ENCODE measurements at places on chromosomes 6 and 20.

DNA sequence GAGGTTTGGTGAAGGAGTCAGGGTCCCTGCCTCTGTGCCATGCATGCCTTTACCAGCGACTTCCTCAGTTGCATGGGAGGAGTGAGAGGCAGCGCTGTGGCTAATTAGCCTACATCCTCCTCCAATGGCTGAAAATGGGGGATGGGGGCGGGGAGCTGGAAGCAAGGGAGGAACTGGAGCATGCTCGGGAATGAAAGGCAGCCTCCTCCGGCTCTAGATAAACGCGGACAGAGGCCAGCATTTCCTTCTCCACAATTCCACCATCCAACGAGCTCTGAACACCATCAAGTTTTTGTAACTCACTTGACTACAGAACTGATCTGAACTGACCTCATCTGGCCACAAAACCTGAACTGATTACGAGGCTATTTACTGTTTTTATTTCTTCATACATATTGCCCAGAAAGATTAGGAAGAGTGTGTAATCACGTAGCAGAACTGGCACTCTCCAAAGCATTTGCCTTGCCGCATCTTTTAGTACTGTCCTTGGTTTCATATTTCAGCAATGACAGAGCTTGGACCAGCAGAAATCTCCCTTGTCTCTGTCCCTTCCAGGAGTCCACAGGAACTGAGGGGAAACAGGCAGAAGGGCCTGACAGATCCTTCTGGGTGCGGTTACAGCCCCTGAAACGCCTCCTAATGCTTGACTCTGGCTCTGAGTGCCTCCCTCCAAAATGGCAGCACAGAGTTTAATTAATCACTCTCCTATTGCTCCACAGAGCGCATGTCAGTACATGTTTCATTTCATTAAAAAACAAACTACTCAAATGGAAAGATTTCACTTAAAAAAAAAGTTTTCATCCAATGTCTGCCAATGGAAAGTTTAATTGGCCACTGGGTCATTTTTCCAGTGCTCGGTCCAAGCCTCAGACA, 58.2 kb upstream of the TRAF3IP2 start:
- DNase-seq: no peak

- DNase-seq: no peak
Measured at GRCh38 chr6:111724039-111724438, 118.4 kb upstream of the TRAF3IP2 start.

- DNase-seq: no peak
Measured at GRCh38 chr6:170069611-170070010, 221.3 kb downstream of the DLL1 start.

- DNase-seq: no peak
Measured at GRCh38 chr20:44180814-44181213, 6.2 kb downstream of the JPH2 start.

GRCh38 chr6:116969211-116969863, 92.3 kb downstream of the RFX6 start:
- peak; percentile 31 for DNase-seq

DNA sequence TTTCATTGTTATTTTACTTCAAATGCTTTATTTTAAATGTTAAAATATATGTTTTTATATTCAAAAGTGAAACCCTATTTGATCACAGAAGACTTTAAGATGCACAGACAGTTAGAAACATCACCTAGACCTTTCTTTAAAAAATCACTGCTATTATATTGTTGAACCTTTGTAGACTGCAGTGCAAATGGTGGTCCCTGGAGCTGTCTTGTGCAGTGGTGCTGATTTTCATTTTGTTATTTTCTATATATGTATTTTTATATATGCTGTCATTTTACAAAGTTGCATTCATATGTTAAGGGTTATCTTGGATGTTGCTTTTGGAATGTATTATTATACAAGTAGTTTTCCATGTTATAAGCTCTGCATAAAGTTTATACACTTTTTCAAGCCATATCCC, 18.7 kb upstream of the HLA-B start:
- no peak for DNase-seq

All from non-pigmented ciliary epithelial cell (primary cell).